ENCODE measurements at places on chromosomes 7 and 10.

DNA sequence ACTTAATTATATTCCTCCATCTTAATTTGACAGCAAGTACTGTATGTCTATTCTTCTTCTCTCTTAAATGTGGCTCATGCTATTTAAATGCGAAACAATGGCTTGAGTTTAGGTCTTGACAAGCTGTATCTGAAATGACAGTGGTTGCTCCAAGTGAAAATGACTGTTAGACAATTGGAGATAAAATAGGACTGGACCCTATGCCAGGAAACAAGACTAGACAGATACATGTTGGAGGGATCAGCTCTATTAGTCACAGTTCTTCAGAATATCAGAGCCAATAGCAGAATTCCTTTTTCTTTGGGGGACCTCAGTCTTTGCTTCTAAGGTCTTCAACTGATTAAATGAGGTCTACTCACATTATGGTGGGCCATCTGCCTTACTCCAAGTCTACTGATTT lies 25.8 kb downstream of the KIAA1217 start:
- no peak for DNase-seq

GRCh38 chr10:111716032-111716431 lies 467.5 kb downstream of the GPAM start:
- DNase-seq: no peak

DNA sequence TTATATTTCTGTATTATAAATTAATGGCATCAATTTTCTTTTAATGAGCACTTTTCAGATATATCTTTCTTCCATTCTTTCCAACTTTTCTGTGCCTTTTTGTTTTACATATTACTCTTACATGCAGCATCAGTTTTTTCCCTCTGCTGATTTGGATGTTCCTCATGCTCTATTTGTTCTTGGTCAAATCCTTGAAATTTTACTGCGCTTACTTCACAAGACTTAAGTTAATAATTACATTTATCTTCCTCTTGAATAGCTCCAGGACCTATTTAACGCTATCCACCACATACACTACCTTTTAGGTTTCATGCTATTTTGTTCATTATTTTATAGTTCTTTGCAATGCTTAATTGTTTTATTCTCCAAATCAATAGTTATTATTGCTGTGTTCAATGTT lies 97.6 kb upstream of the CTTNBP2 start:
- DNase-seq: no peak

- DNase-seq: no peak
Observed at GRCh38 chr7:24622646-24623182, 49.5 kb downstream of the PALS2 start.

GRCh38 chr7:91636129-91636724 lies 244.3 kb downstream of the MTERF1 start:
- no peak for DNase-seq

- DNase-seq: no peak
Observed at GRCh38 chr7:94178230-94178629, 174.1 kb upstream of the BET1 start.

- no peak for DNase-seq
Observed at GRCh38 chr7:136066304-136067143, 89.4 kb upstream of the MTPN start.

DNA sequence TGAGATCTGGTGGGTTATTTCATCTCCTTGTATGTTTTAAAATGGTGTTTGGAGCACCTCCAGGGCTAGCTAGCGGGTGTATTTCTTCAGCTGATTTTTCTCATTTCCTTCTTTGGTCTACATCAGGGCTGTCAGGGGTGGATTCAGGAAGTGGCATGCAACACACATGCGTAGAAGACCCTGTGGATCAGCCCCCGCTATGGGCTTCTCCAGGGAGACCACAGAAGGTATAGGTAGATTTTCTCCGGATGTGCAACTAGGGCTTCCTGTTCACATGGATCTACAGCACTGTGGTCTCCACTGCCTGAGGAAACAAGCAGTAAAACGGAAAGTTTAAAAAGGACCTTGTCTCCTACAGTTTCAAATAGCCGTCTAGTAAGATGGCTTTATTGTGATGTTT lies 10.4 kb downstream of the NUB1 start:
- DNase-seq: peak; percentile 15

GRCh38 chr10:86207226-86207625 lies 159.4 kb downstream of the GRID1 start:
- no peak for DNase-seq

GRCh38 chr10:78901694-78902093 lies 167.1 kb upstream of the ZMIZ1 start:
- DNase-seq: no peak

DNA sequence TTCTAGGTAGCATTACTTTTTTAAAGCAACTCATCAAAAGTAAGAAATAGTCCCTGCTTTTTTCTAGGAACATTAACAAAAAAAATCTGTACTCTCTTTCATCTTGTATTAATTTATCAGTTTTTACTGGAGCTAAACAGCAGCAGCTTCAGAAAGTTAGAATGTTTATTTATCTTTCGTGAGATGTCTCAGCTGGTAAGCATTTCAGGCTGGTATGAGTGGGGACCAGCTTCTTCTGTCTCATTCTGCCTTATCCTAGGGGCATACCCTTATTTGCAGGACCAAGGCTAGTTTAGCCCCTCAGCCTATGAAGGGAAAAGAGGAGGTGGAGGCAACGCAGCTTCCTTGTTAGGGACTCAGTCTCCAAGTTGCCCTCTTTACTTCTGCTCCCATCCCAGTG lies 35.1 kb downstream of the LANCL2 start:
- no peak for DNase-seq

GRCh38 chr10:110671788-110672579 lies 27.8 kb downstream of the RBM20 start:
- DNase-seq: peak; percentile 43

DNA sequence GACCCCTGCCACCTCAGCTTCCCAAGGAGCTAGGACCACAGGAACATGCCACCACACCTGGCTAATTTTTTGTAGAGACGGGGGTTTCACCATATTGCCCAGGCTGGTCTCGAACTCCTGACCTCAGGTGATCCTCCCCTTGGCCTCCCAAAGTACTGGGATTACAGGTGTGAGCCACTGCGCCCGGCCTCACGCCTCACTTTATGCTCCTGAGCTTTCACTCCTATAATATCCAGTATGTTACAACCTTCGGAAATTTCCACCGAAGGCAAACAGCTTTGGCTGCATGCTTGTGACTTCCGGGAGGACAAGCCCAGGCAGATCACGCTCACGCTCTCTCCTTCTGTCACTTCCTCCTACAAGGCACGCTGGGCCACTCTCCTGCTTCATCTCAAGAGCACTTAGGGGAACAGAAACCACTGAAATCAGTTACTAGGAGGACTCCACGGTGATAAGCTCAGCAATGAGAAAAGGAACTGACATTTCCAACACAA lies 4.4 kb upstream of the MAD1L1 start:
- no peak for DNase-seq

- DNase-seq: no peak
Observed at GRCh38 chr7:1567049-1567771, 2.6 kb downstream of the PSMG3 start.

DNA sequence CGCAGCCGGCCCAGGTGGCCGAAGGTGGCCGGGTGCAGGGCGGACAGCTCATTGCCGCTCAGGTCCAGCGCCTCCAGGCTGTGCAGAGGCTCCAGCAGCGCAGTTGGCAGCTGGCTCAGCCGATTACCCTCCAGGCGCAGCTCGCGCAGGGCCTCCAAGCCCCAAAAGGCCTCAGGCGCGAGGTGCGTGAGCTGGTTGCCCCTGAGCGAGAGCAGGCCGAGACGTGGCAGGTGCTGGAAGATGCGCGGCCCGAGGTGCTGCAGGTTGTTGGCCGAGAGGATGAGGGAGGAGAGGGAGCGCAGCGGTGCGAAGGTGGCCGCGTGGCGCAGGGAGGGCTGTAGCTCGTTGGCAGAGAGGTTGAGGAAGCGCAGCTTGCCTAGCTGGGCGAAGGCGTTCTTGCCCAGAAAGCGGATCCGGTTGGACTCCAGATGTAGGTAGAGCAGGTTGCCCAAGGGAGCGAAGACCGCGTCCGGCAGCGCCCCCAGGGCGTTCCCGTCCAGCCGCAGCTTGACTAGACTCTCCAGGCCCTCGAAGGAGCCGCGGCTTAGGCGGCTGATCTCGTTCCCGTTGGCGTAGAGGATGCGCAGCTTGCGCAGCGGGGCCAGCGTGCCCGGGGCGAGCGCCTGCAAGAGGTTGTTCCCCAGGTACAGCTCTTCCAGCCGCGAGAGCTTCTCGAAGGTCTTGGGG lies 923 bp downstream of the TRIL start:
- DNase-seq: no peak

DNA sequence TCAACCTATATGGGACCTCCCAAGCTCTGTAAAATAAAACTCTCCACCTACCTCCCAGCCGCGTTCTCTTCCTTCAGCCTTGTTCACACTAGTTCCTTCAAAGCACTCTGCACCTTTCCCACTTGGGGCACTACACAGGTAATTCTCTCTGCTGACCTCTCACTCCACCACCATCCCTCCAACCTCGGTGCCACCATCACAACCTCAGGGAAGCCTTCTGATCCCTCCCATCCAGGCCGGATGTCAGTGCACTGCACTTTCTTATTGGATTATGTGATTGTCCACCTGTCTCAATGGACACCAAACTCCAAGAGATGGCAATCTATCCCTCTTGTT lies 7.0 kb downstream of the LARP4B start:
- DNase-seq: no peak

- no peak for DNase-seq
Observed at GRCh38 chr7:91201442-91202113, 62.7 kb upstream of the FZD1 start.

All from stimulated activated CD8-positive, alpha-beta memory T cell treated with anti-CD3 and anti-CD28 coated beads, Interleukin-7, amount 100 ng/mL, for 1 hour (primary cell).